ENCODE measurements at places on chromosomes 5 and 9.

DNA sequence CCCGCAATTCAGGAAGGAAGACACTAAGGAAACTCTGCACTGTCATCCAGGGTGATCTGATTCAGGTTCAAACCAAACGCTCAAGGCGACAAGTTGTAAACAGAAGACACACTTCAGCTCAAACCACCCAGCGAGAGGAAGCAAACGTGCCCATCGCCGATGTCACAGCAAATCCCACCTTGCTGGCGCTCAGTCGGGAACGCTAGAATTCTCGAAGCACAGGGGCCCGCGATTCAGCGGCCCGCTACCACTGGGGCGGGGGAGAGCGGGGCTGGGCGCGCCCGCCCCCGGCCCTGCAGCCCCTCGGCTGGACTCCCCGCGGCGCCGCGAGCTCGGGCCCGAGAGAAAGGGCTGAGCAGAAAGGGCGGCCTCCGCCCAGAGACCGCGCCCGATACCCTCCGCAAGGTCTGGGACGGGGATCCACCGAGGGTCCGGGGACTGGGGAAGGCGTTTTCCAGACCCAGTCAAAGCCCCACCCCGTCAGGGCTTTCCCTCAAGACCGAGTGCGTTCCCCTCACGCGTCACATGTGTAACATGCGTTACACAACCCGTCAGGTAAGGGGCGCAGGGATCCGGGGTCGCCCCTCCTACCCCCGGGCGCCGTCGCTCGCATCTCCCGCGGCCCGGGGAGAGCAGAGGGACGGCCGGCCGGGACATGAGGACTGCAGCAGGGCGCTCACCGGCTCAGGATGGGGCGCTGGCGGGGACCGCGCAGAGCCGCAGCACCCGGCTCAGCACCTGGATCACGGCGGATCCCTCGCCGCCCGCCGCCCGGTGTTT is 469 bp downstream of the AGTPBP1 start:
- peak; percentile 76 for DNase-seq

GRCh38 chr9:36457836-36458429 is 57.9 kb upstream of the RNF38 start:
- no peak for DNase-seq

DNA sequence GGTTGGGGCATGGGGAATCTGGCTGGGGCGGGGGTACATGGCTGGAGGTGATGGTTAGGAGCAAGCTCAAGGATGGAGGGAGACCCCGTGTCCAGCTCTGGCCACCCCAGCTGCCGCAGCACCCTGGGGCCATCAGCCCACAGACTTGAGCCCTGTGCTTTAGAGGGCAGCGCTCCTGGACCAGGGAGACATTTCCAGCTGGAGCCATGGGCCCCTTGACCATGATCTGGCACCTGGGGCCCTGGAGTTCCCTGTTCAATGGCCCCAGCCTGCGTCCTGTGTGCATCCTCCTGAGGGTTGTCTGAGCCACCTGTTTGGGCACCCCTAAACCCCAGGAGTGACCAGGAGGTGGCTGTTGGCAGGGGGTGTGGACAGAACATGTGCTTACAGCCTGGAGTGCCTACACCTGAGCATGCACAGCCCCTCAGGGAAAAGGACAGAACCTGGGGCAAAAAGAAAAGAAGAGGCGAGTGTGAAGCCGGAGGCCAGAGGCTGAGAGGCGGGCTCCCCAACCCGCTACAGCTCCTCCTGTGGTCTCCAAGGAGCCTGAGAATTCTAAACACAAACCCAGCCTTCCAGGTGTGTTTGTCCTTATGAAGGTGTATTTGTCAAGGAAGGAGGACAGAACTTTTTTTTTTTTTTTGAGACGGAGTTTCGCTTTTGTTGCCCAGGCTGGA is 126.7 kb downstream of the C9orf50 start:
- DNase-seq: no peak

DNA sequence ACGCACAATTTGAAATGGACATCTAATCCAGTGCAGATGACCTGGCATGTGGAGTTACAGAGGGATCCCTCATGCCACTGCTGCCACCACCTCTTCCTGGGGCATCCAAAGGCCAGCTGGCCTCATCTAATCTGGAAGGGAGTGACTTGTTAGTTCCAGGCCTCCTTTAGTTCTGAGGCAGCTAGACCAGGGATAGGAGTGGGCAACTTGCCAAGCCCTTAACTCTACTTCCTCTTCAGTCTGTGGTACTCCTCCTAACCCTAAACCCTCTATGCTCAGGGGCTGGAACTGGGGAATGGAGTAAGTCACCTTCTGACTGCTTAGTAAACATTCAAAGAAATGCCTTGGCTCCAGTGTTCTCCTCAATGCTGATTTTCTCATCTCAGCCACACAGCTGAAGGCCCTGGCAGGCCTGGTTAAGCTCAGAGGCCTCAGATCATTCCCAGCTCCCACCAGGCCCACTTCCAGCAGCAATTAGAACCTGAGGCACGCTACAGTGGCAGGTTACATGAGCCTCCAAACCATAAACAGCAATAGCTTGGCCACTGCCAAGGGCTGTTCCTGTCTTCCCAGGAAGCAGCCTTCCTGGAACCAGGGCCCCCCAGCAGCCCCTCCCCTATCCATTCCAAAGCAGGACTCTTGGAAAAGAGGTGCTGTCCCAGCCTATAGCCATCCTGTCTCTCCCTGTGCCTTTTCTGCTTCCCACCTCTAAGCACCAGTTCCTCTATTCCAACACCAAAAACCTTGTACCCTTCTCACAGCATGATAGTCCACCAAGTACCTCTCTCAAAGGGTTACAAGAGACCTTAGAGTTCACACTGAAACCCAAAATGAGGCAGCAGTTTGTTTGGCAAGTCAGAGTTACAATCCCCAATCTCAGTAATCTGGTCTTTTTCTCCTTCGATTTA is 2.0 kb downstream of the EIF4EBP3 start:
- DNase-seq: peak; percentile 32

GRCh38 chr5:132074091-132074771 is 642 bp downstream of the CSF2 start:
- no peak for DNase-seq

DNA sequence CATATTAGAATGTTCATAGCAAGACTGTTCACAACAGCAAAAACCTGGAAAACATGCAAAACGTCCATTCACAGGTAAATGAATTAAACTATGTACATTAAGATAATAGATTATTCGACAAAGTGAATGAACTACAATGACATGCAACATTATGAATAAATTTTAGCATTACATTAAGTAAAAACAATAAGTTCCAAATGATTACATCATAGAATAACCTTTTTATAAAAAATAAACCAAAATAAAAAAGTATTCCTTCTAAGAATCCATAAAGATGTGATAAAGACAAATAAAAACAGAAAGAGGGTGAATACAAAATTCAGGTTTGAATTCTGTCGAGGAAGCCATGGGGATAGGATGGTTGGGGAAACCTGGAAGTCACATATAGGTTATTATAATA is 57.3 kb downstream of the STRBP start:
- DNase-seq: no peak

- DNase-seq: no peak
These were observed 1.1 kb downstream of the POU4F3 start for GRCh38 chr5:146339715-146340259.

- DNase-seq: no peak
These were observed 44.4 kb downstream of the TTC39B start for GRCh38 chr9:15262581-15262980.

- DNase-seq: no peak
These were observed 363.0 kb upstream of the IRX2 start for GRCh38 chr5:3114467-3114866.

DNA sequence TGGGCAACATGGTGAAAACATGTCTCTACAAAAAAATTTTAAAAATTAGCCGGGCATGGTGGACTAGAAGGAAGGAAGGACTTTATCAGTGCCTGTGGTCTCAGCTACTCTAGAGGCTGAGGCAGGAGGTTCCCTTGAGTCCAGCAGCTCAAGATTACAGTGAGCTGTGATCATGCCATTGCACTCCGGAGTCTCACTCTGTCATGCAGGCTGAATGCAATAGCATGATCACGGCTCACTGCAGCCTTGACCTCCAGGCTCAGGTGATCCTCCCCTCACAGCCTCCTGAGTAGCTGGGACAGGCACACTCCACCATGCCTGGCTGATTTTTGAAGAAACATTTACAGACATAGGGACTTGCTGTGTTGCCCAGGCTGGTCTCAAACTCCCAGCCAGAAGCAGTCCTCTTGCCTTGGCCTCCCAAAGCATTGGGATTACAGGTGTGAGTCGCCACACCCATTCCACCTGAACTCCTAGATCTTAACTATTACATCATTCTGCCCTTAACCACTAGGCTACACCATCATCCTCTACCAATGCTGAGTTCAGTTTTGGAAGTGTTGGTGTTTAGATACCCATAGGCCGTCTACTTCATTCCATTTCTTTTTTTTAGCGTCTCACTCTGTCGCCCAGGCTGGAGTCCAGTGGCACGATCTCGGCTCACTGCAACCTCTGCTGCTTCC is 2.0 kb upstream of the URM1 start:
- no peak for DNase-seq

DNA sequence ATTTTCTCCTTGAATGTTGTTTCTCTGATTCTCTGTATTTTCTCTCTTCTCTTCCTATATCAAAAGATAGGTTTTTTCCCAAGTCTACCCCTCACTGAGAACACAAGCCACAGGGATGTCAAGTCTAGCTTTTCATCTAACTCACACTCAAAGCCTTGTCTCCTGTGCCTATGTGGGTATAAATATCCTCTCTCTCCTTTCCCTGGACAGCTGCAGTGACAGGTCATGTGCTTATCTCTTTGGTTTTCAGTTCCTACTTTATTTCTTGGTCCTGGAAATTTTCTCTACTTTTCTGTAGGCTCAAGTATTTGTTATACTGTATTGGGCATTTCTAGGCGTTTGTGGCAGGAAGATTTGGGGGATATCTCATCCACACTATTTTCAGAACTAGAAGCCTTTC is 182.4 kb upstream of the MVB12B start:
- DNase-seq: no peak

GRCh38 chr9:22446589-22446949 is at the start of gene DMRTA1:
Gene DMRTA1 (plus strand): TSS chr9:22446824. CDS start chr9:22447066, 242 bp downstream.
- DNase-seq: peak; percentile 33

DNA sequence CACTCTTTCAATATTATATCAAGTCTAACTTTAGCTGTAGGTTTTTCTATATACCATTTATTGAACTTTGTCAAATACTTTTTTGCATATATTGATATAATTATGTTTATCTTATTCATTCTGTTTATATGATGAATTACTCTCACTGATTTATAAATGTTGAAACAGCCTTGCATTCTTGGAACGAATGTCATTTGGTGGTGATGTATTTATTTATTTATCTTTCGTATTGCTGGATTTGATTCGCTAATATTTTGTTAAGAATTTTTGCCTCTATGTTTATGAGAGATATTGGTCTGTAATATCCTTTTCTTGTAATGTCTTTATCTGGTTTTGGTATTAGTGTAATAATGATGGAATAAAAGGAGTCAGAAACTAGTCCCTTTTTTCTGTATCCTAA is 563.9 kb downstream of the ANXA1 start:
- DNase-seq: no peak

DNA sequence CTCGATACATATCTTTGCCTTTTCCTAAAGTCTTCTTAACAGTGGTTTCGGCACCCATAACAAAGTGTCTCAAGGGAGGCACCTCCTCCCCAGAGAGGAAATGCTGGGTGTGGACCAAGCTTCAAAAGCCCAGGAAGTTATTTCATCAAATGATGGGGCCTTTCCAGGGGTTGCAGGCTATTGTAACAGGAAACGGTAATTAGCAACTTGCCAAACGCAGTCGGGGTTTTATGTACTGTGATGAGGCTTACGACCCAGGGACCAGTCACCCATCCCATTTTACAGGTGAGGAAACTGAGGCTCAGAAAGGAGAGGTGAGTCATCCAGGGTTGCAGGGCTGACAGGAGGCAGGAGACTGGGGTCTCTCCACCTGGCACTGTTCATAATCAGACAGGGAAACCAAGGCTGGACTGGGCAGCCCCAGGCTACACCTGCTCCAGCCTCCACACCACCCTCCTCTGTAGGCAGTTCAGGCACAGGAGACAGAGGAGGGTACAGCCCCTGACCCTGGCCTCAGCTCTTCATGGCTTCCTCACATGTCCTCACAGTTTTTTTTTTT is 30.0 kb upstream of the SUSD3 start:
- no peak for DNase-seq

DNA sequence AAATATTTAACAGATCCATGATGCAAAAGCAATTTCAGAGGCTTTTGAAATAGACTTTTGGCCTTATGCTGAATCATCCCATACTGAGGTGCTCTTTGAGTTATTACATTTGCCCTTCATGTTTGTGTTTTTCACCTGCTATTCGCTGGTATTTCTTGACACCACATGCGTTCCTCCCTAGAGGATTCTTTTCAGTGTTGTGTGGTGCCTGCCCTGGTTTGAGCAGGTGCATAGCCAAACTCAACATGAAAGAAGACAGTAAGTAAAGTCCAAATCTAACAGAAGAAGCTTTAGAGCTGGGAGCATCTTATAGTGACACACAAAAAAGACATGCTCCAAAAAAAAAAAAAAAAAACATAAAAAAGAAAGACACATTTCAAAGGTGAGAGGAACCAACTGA is 796.3 kb downstream of the SEMA5A start:
- no peak for DNase-seq

DNA sequence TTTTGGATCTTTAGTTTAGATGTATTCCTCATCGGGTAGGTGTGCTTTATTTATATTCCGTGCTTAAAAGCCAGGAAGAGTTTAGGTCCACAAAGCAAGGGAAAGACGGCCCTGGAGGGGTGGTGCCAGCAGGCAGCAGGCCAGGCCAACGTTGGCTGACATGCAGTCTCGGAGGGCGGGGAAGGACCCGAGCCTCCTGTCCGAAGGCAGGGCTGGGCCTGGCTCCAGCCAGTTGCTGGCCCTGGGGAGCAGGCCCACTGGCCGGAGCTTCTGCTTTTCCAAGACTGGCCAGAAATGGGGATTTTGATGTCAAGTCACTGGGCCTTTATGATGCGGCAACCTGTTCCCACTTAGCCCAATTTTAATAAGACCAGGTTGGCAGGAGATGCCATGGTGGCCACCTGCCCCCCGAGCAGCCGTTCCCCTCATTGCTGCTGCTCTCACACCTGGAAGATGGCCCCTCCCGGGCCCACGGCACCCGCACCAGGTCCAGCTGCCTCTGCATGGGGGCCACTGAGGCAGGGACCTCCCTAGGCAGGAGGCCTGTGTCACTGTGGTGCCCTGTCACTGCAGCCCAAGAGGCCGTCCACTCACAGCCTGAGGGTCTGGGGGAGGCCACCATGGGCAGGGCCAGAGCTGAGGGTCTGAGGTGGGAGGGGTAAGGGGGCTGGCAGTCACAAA is 23.2 kb downstream of the LPCAT1 start:
- no peak for DNase-seq

GRCh38 chr5:169590602-169591001 is 7.0 kb downstream of the SPDL1 start:
- DNase-seq: no peak

GRCh38 chr5:139749242-139749641 is 46.4 kb upstream of the PSD2 start:
- no peak for DNase-seq

All from H1 (cell line).